ENCODE measurements at places on chromosomes 3 and 15. TPM values are rescaled to one million over a fixed set of nuclear protein-coding genes. Genes with fewer than 3 reads are reported as not detected.

Gene CAND2
- total RNA-seq = 10.7 TPM

Gene MYL3
- total RNA-seq = 19.8 TPM

Gene PLA1A
- total RNA-seq = 0.42 TPM

Gene SKOR1
- 0.21 TPM for total RNA-seq

Gene ITIH1
- not detected for total RNA-seq

Gene ARPIN
- total RNA-seq = 18.9 TPM

Gene CACNA1D
- total RNA-seq = 23.5 TPM

Gene USP4
- 23.7 TPM for total RNA-seq

DNA sequence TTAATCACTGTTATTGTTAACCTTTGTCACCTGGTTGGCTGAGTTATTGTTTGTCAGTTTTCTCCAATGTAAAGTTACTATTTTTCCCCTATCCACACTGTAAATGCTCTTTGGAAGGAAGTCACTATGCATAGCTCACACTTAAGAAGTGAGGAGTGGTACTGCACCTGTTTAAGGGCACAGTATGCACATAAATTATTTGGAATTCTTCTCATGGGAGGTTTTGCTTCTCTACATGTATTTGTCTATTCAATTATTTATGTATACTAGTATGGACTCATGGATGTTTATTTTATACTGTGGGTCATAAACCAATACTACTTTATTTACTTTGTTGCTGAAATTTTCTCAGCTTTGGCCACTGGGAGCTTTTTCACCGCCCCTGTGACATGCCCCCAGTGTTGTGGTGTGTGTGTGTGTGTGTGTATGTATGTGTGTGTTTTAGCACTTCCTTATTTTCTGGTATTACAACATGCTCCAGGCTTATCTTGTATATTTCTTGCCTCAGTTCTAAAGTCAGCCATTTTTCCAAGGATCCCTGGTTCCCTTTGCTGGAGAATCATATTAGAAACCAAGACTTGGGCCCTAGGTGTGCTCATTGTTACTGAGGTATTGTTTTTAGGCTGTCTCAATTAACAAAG is 290.5 kb downstream of the KBTBD8 start:
- DNase-seq = no peak

DNA sequence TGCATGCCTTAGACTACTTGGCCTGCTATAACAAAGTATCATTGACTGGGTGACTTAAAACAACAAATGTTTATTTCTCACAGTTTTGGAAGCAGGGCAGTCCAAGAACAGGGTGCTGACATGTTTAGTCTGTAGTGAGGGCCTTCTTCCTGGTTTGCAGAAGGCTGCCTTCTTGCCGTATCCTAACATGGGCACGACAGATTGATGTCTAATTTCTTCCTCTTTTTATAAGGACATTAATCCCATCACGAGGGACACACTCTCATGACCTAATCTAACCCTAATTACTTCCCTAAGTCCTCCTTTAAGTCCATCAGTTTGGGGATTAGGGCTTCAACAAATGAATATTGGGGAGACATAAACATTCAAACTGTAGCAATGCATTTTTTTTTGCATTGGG is 10.9 kb upstream of the GOLGA8B start:
- DNase-seq = no peak

GRCh38 chr15:85333132-85333831 is 47.1 kb upstream of the AKAP13 start:
- DNase-seq = no peak

DNA sequence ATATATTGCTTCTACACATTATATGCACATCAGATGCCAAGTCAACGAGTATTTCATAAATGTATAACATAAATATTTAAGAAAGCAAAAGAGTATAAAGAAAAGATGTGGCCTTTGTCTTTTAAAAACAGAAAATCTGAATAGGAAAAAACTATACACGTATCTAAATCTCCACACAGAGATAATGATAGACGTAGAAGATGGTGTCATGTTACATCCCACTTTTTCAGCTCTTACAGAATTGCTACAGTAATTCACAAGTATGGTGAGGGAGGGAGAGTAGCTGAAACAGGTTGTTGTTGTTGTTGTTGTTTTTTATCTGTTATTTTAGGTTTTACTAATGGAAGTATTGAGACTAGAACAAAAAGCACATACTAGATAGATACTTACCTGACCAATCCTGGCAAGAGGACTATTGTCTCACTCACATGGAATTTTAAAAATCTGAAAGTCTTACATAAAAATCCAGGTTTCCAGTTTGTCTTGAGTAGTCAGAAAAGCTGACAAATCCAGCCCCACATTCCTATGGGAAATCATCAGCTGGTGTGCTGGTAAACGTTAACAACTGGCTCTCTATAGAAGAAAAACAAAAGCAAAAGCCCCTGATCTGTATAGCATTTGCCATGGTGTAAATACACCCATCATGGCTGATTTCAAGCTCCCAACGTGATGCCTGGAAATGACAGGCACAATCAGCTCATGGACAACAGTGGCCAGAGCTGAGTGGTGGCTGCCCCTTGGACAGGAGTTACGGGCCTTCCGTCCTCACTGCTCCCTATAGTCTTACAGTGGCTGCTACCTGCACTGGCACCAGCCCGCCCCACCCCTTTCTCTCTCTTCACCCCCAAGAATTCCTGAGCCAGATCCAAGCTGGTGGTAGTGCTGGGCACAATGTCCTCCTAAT is 47.4 kb upstream of the VGLL4 start:
- no peak for DNase-seq

- no peak for DNase-seq
These were observed 24.8 kb downstream of the CACNA1D start for GRCh38 chr3:53519065-53519709.

- no peak for DNase-seq
These were observed 10.1 kb upstream of the CAMK1 start for GRCh38 chr3:9779721-9780457.

- DNase-seq = no peak
These were observed 73.4 kb downstream of the SMAD6 start for GRCh38 chr15:66775127-66776105.

DNA sequence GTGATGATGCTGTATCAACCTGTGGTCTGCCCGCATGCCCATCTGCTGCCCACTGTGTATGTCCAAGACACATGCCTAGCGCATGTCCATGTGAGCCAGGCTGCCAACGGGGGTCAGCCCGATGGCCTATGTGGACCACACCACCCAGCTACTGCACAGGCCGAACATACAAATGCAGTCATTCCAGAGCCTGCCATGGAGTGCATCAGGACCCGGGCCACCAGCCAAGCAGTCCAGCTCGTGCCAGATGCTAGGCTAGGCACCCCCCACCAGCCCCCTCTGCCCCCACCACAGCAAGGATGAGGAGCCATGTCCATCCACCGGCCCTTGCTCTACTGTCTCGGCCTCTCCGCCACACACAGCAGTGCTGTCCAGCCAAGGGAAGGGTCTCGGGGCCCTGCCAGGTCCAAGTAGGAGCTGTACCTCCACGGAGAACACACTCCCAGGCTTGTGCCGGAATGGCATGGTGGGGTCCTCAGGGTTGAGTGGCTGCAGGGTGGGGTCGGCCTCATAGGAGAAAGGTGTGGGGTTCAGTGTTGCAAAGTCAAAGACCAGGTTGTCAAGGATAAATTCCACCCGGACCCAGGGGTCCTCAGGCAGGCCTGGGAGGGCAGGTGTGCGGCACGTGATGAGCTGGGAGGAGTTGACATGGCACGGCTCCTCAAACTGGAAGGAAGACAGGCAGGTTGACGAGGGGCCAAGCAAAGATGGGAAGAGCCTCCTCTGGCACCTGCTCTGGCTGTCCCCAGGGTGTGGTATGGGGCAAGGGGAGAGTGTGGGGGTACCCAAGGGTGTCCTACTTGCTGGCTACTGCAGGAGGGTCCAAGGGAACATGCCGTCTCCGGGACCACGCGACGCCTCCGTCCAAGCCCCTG is 15.3 kb downstream of the PLXNB1 start:
- DNase-seq = no peak

DNA sequence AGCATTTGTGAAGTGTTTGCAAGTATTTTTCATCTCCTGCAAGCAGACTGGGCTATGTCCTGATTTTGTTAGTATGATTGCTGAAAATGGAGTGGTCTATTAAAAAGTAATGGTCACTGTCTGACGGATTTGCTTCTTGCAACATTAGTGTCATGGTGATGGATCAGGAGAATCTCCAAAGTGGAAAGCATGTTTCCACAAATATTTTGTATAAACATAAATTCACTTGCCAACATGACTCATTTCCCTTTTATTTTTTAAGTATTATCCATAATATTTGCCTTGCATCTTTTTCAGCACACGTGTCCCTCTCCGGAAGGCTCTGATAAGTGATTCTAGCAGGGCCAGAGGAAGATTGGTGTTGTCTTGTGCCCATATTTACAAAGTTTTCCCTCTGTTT is 27.4 kb upstream of the CACNA2D3 start:
- DNase-seq = no peak

DNA sequence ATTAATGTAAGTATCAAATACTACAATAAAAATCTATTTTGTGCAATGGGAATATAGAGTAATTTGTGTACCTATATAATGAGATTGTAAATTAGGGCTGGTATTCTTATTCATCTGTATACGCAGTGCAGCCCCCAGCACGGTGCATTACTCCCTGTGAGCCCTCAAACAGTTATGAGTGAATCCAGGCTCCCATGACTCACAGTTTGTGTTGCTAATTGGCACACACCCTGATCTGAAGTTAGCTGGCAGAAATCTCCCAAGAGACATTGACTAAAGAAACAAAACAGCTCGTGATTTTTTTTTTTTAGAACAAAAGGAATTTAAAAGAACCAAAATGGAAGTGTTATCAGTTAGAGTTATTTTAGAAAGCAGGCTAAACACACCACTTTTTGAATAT is 15.7 kb downstream of the GK5 start:
- no peak for DNase-seq

DNA sequence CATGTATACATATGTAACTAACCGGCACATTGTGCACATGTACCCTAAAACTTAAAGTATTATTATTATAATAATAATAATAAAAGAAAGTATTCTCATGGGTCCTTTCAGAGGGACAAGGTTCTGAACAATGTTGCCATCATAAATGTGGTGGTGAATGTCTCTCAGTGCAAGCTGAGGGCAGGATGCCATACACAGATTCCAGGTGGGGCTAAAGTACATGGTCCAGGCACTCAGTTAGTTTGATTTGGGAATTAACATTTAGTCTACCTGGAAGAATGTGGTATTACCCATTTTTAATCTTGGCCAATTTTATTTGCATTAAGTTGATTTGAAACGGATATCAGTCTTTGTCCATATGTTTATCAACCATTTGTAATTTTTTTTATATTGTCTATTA is 24.5 kb downstream of the PDE8A start:
- no peak for DNase-seq

DNA sequence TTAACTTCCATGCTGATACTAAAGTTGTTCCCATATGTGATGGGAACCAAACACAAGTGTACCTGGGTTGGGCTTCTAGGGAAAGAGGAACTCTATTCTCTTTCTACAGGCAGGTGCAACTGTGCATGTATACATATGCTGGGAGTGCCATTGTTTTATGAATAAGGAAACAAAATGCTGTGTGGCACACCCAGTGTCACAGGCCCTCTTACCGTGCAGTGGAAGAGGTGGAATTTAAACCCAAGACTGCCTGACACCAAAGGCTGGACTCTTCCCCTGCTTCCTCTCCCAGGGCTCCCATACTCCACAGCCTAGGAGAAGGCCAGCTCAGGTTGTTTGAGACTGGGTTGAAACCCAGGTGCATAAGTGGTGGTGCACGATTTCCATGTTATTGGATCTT is 1.9 kb upstream of the FETUB start:
- no peak for DNase-seq

GRCh38 chr3:158830391-158830790 is 28.5 kb downstream of the MFSD1 start:
- DNase-seq = no peak

- no peak for DNase-seq
These were observed 41.0 kb upstream of the SLC25A26 start for GRCh38 chr3:66179793-66180192.

DNA sequence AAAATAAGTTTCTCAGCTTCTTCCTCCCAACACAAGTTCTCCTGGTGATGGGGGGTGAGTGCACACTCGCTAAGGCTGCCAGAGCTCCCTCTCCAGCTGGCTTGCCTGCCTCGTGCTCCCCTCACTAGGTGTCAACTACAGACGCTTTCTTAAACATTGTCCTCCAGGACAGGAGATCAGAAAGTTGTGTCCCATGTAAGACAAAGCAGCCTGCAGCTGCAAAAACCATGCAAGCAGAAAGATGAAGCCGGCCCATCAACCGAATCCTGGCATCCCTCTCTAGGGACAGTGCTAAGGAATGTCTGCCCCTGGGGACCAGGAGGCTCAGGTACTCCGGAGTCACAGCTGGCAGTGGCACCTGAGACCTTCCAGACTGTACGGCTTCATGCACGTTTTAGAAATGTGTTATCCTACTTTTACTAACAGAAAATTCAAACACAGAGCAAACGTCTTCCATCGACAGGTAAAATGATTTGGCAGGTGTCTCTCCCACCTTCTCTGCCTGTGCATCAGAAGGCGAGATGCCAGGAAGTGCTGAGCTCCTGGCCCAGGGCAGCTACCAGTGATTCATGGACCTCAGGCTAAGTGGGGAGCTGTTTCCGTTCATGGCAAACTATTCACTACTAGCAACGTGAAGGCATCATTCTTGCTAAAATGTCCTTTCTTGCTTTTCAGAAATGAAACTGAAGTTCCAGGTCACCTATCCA is 246.1 kb downstream of the ADAMTS17 start:
- no peak for DNase-seq

DNA sequence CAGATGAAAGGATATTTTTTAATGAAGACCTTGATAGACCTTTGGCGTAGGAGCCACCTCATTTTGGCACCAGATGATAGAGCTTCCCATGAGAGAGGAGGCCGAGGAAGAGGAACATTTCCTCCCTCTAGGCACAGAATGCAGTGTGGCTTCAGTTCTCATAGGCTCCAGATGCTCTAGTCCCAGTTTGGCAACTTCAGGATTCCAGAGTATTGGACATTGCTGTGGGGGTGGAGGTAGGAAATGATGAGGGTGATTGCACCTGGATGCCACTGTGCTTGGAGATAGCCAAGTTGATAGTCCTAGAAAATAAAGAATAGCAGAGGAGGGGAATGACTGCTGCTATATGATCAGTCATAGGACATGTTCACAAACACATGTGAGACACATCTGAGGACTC is 58.3 kb upstream of the KY start:
- DNase-seq = no peak

DNA sequence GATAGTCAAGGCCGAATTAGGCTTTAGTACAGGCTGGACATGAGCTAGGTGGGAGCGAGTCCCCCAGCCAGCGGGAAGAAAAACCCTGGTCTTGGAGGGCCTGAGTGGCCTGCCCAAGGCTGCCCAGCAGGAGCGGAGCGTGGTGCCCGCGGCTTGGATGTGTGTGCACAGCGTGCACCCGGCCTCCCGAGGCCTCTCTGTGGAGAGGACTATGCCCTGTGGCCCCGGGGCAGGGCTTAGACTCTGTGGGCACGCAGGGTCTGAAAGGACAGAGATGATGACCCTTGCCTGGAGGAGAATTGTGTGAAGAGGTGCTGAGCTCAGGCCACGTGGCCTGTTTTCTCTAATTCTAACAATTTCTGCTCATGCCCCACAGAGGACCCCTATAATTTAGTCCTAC is 124.6 kb upstream of the IQSEC1 start:
- DNase-seq = no peak

Data from urinary bladder (tissue), 4 donors.